Anterior cingulate cortex (tissue), 58 donors: ENCODE measurements at places on chromosomes 7 and 10.

GRCh38 chr7:6419310-6419773 is 28.4 kb downstream of the DAGLB start:
- DNase-seq: no peak

DNA sequence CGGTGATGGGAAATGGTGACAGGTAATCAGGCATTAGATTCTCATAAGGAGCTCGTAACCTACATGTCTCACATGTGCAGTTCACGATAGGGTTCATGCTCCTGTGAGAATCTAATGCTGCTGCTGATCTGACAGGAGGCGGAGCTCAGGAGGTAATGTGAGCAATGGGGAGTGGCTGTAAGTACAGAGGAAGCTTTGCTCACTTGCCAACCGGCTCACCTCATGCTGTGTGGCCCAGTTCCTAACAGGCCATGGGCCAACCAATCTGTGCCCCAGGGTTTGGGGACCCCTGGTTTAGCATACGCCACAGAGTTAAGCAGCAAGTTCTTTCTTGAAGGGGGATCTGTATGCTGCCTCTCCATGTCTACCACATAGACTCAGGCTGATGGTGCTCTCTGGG is 133.1 kb downstream of the IQUB start:
- no peak for DNase-seq

DNA sequence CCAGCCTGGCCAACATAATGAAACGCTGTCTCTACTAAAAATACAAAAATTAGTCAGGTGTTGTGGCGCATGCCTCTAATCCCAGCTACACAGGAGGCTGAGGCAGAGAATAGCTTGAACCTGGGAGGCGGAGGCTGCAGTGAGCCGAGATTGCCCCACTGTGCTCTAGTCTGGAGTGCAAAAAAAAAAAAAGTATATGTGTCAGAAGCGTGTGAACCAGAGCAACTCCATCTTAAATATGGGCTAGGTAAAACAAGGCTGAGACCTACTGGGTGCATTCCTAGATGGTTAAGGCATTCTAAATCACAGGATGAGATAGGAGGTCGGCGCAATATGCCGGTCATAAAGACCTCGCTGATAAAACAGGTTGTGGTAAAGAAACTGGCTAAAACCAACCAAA is 6.2 kb downstream of the CCL24 start:
- DNase-seq: no peak

DNA sequence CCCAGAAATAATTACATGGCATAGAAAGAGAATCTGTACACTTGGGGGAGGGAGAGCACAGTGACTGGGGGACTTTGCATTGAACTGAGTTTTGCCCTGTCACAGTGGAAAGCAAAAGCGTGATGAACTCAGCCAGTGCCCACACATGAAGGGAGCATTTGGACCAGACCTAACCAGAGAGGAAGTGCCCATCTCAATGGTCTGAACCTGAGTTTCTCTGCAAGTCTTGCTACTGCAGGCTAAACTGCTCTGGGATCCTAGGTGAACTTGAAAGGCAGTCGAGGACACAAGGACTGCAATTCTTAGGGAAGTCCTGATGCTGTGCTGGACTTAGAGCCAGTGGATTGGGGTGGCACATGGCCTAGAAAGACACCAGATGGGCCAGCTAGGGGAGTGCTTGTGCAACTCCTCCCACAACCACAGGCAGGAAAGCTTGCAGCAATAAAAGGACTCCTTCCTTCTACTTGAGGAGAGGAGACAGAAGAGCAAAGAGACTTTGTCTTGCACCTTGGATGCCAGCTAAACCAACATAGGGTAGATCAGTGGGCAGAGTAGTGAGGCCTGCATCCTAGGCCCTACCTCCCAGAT is 259.0 kb downstream of the GRM8 start:
- no peak for DNase-seq

DNA sequence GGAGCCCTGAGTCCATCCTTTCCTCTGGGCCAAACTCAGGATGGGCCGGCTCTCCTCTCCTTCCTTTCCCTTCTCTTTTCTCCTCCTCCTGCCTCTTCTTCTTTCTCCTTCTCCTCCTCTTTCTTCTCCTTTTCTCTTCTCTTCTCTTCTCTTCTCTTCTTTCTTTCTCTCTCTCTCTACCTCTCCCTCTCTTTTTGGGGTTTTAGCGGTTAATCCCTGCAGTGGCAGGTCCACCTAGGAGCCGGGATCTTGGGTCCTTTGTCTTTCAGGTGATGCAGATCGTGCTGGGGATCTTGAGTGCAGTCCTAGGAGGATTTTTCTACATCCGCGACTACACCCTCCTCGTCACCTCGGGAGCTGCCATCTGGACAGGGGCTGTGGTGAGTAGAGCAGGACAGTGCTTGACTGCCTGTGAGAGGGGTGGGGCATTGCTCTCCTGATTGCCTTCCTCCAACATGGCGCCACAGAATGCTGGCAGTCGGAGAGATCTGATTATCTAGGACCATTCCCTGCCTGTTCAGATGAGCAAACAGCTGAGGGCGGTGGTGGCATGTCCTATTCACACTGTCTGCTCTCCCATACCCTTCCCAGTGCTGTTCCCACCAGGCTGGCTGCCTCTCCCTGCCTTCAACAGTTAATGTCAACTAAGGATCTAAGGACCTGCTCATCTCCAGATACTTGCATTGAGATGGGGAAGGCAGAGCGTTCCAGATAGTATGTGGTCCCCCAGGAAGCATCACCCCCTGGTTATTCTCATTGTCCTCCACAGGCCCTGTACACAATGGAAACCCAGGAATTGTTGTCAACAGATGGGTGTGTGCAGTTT is 1.6 kb downstream of the TMEM176A start:
- DNase-seq: no peak

GRCh38 chr7:3327099-3327498 is 26.0 kb downstream of the SDK1 start:
- DNase-seq: no peak

DNA sequence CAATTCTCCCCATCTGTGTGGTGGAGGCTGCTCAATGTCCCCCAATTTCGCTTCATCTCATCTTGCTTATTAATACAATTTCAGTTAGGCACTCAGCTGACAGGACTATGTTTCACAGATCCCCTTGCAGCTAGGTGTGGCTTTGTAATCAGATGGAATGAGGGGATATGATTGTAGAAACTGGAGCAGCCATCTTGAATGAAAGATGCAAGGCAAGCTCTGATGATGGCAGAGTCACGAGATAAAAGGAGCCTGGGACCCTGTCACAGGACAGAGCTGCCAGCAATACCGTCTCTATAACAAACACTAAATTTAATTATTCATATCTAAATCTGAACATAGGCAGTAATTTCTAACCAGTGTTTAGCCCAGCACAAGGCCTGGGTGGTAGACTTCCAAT is 991 bp upstream of the DLD start:
- DNase-seq: no peak

DNA sequence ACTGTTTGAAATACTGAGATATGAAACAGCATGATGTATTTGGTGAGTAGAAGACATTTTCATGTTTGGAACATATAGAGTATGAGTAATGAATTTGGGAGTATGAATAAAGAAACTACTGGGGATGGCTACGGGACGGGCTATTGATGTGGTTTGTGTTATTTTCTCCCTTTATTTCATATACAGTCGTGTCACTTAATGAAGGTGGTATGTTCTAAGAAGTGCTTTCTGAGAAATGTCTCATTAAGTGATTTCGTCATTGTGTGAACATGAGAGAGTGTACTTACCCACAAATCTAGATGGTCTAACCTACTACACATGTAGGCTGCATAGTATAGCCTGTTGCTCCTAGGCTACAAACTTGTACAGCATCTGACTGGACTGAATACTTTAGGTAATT is 106.3 kb downstream of the CCNY start:
- no peak for DNase-seq

DNA sequence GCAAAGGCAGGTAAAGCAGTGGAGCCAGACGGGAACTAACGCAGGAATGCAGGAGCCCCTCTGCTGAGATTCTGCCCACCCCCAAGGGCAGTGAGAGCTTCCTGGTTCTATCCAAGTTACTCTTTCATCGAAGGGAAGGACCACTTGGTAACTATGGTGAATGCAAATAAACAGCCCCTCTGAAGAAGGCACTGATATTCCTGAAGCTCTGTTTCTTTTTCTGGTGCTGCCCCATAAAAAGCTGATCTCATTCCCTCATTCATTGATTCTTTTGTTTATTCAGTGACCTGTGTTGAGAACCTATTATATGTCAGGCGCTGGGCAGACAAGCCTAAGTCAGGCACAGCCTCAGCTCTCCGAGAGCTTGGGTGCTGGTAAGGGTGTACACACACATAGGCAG is 217.3 kb downstream of the SNX10 start:
- no peak for DNase-seq

DNA sequence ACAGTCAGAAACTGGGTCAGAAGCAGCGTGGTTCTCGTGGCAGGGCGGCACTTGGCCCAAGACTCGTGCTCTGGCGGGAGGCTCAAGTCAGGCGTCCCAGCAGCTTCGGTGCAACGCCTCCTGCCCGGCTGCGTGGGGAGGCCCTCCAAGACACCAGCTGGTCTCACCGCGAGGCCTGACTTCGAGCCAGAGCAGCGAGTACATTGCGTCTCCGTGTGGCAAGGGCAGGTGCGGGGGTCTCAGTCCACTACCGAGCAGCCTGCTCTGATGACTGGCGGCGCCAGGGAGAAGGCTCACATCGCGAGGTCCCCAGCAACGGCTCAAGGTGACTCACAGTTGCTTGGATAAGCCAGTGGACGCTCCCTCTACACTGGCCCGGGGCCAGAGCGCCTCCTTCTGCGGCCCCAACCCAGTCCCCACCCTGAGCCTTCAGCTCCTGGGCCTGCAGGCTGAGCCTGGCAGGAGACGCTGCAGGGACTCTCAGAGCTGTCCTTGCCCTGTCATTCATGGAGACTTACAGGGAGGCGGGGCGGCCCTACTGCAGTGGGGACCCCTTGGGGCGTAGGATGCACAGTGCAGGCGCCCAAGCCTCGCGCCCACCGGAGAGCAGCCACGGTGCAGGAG is 41.9 kb upstream of the PRKAR1B start:
- peak; percentile 66 for DNase-seq

DNA sequence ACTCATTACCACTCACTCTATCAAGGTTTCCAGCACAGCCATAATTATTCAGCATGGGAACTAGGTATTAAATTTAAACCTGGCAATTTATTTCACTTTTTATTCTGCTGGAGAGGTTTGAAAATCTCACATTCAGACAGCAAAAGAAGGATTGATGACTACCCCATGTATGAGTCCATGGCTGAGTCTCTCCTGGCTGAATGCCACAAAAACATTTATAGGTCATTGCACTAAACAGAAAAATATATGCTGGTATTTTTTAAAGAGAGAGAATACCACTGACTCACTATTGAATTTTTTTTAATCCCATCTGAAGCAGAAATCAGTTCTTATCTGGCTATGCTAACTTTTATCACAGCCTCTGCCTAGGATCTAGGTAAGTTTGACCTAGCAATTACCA is 336.3 kb downstream of the PPP1R3A start:
- no peak for DNase-seq

DNA sequence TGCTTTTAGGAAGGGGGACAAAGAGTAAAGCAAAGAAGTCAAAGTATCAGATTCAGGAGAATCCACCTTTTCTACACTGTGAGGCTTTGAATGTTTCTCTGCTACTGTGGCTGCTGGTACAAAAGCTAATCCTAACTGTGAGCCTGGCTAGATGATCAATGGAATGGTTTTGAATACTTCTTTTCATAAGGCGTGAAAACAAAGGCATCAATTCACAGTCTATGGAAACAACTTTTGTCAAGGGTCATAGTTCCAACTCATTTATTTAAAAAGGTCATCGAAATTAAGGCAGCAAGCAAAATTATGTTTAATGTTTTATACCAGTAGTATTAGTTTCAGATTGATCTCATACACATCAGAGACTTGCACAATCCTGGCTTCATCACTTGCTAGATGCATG is 118.1 kb downstream of the CTTNBP2 start:
- no peak for DNase-seq

- DNase-seq: no peak
These were observed 171.0 kb upstream of the ZNF32 start for GRCh38 chr10:43819464-43820230.

DNA sequence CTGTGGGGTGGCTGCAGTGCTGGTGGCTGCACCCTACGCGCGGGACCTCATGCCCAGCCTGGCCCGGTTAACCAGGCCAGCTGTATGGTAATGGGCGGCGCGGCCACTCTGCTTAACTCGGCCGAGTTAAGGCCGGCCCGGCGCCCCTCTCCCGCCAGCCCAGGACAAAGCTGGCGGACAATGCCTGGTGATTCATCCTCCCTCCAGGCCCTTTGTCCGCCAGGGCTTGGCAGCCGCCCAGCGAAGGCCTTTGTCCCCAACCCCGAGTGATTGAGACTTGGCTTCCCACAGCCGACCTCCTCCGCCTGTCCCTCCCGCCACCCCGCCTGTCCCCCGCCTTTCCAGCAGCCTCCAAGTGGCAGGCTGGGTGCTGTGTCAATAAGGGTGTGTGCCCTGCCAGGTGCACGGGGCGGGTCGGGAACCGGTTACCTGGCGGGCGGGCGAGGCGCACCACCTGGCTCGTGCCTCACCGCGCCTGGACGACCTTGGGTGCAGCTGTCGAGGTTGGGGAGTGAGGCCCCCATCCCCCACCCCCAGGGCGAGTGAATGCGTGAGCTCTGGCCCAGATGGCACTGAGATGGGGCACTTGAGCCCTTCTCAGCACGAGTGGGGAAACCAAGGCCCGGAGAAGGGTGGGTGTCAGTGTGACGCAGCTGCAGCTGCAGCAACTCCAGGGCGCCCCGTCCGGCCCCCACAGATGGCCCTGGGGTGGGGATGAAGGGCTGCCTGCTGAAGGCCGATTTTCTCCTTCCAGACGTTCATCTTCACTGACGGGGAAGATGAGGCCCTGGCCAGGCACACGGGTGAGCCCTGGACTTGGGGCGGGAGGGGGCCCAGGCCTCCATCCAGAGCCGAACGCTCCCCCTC is 4.6 kb downstream of the LFNG start:
- peak; percentile 78 for DNase-seq

- DNase-seq: no peak
These were observed 81.6 kb upstream of the PFKP start for GRCh38 chr10:2985729-2986232.

GRCh38 chr10:122673269-122673668 is 26.4 kb downstream of the C10orf120 start:
- DNase-seq: no peak

DNA sequence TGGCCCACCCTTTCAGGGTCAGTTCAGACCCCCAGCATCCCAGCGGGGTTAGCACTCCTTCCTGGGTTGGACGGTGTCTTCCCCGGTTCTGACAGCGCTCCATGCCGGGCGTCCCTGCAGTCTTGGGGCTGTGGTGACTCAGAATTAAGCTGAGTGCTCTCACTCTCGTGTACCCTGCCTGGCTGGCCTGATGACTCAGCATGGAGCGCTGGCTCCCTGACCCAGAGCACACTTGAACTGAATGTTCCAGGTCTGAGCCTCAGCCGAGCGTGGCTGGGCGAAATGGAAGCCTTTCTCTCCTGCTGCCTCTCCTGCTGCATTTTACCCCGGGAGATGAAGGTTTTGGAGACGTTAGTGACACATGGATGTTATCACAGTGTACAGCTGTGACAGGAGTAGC is 7.1 kb downstream of the BAG3 start:
- peak; percentile 17 for DNase-seq

DNA sequence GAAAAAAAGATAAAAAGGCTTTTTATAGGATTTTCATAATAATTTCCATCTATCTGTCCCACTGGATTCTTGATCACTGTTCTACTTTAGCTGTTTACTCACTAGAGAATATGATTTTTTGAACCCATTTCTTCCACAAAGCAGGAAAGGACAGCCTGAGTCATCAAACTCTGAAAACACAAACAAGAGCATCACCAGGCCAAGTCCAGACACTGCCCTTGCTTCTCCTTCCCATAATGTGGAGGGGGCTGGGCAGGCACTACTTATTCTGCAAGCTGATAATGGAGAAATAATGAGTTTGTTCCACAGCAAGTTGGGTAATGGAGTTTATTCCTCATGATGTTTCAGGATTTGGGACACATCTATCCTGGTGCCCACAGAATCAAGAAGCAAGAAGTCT is 13.0 kb upstream of the KCNIP2 start:
- no peak for DNase-seq
